Activated CD4-positive, CD25-positive, alpha-beta regulatory T cell (primary cell): ENCODE measurements at places on chromosomes 12 and 14.

DNA sequence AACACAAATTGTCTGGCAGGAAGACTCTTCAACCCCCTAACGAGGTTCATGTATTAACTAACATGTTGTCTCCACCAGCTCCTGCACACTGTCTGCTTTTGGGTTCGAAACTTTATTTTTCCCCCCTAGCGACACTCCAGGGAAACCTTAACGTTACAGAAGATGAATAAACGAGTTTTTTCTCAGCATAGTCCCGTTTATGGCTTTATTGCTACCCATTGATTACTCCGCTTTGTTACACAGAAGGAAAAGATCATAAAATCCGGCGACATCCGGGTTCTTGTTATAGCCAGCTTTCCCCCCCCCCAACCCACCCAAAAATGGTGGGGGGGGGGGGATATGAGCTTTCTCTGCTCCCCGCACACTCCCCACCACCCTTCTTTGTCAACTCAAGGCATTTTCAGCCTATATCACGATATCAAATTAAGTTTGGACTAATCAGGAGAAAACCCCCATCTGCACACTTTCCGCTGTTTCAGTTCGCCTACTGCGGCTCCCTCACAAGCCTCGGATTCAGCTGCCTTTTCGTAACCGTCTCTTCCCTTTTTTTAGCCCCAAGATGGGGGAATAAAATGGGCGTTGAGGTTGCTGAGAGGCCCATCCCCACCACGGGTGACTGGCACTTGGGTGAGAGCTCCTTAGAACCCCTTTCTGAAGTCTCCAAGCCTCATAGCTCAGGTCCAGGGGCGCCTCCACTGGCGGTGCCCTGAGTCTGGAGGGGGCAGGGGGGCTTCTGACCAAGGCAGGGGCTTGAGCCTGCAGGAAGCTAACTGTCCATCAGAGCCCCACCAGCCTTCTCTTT lies 1.4 kb upstream of the HOXC6 start:
- DNase-seq, result no peak

- DNase-seq, result no peak
Observed at GRCh38 chr14:96297000-96297399, 41.0 kb downstream of the BDKRB1 start.

DNA sequence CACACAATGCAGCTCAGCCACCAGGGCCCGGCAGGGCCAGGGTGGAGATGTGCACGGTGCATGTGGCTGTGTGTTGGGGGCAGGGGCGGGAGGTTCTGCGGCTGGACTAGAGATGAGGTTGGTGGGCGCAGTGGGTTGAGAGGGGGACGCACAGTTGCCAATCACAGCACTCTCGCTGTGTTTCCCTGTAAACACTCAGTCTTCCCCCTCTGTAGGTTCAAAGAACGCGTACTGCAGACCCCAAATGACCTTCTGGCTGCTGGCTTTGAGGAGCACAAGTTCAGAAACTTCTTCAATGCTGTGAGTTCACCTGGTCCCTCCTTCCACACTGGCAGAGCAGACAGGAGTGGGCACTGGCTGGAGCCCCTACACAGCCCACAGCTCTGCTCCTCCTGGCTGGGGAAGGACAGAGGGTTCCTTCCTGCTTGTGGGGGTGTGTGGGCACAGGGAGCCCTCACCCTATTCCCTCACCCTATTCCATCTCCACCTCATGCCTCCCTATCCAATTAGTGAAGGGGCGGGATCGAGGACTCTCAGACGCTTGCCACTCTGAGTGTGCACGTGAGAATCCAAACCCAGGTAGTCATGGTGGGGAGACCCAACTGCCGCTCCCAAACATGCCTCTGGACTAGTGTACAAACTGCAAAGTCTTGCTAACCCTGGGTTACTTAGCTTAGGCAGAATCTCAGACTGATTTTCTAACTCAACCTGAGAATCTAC lies 17.8 kb downstream of the OTUB2 start:
- DNase-seq, result no peak

GRCh38 chr12:69569236-69569635 lies 16.0 kb upstream of the CCT2 start:
- DNase-seq, result no peak

- DNase-seq, result no peak
Observed at GRCh38 chr12:106358396-106359241, 1.1 kb downstream of the POLR3B start.

DNA sequence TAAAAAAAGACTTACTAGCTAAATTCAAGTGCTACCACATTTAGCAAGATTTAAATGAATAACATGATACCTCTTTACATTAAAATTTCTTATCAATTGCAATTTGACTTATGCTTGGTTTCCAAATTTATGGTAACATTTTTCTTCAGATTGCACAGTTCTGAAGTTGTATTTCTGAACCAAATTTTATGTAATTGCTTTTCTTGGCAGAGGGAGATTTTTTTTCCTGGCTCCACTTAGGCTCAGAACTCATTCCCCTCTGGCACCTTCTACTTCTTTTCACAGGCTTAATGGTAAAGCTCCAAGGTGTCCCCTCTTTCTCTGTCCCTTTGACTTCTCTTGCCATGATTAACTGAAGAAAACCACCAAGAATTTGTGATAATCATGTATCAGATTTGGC lies 99.8 kb upstream of the TMTC1 start:
- DNase-seq, result no peak

DNA sequence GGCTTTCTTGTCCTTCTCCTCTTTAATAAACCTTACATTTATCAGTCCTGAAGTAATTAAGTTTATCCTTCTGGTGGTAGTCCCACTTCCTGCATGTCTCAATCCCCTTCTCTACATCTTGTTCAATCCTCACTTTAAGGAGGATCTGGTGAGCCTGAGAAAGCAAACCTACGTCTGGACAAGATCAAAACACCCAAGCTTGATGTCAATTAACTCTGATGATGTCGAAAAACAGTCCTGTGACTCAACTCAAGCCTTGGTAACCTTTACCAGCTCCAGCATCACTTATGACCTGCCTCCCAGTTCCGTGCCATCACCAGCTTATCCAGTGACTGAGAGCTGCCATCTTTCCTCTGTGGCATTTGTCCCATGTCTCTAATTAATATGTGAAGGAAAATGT lies 79.3 kb downstream of the ZFC3H1 start:
- no peak for DNase-seq

DNA sequence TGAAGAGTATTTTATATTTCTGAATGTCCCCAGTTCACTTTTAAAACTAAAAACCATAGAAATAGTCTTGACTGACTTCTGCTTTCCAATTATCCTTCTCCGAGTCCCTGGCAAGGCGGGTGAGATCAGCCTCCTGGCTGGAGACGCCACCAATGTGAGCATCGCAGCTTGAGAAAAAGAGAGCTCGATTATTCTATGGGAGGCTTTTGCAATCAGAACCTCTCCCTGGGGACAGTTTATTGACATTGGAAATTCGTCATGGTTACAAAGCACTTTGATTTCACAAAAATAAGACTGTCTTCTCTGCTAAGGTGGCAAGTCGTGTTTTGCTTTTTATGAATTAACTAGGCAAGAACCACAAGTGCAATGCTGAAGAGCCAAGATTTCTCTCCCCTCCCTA lies 23.6 kb upstream of the GPHB5 start:
- DNase-seq, result no peak

- DNase-seq, result no peak
Observed at GRCh38 chr12:54489857-54490256, 7.7 kb upstream of the NCKAP1L start.

- no peak for DNase-seq
Observed at GRCh38 chr12:65605019-65605418, 219.3 kb upstream of the HMGA2 start.

- DNase-seq, result no peak
Observed at GRCh38 chr12:125028106-125028505, 34.7 kb downstream of the BRI3BP start.

GRCh38 chr14:99730876-99731546 lies 46.9 kb downstream of the CYP46A1 start:
- no peak for DNase-seq

- no peak for DNase-seq
Observed at GRCh38 chr12:113850309-113851056, 115.6 kb downstream of the RBM19 start.

DNA sequence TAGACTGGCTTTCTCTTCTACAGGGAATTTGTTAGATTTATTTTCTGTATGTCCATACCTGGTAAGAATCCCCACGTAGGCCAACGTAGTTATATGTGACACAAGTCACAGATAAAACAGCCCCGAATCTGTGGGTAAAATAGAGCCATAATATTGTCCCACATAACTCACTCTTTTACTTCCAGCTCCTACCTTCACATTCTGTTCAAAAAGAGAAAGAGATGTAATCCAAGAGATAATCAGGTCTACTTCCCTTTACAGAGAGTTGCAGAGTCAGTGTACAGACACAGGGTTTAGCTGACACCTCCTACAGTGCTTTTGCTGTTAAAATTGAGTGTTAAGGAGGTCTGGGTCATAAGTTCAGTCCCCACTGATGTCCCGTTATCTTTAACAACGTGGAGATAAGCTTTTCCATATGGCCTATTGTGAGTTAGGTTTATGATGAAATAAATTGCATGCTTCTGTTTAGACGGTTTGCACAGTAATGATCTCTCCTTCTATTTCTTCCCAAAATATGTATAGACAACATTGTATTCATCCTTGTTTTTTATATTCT lies 446.5 kb downstream of the ADAMTS20 start:
- DNase-seq, result no peak

DNA sequence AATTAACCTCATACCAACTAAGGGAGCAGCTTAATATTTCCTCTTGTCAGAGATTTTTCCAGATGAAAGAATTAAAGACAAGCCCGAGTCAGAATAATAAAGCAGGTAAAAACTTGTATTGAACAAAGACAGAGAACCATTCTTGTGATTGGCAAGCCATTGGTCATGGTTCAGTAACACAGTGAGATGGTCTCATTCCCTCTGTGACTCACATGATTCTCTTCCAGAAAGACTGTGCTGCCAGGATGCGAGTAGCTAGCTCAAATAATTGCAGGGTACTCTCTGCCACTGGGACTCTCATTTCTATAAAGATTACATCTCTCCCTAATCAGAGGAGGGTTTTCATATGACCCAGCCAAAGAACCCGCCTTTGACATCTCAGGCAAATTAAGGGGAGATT lies 179.4 kb downstream of the PHLDA1 start:
- DNase-seq, result no peak

DNA sequence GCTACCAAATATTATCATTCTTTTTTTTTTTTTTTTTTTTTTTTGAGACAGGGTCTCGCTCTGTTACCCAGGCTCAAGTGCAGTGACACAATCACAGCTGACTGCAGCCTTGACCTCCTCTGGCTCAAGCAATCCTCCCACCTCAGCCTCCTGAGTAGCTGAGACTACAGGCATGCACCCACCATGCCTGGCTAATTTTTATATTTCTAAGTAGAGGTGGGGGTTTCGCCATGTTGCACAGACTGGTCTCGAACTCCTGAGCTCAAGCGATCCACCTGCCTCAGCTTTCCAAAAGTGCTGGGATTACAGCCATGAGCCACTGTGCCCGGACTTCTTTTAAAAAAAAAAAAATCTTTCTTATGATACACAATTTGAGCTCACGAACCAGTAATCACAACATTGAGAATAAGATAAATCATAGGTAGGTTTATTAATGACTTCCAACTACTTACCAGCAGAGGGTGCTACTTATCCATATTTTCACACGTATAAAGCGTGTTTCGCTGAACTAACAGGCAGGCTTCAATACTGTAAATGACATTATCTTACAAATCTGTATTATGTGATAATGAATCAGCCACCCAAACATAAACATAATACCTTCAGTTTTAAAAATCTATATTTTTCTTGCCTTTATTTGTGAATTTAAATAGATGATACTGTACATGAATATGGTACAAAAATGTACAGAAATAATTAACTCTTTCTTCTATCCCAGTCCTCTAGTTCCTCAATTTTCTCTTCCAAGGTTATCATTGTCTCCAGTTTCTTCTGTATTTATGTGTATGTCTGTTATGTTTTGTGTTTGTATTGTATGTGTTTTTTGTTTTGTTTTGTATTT lies 42.5 kb upstream of the BCAT1 start:
- DNase-seq, result no peak
